Osteoblast (primary cell): ENCODE measurements at places on chromosomes 16 and 17. TPM values are rescaled to one million over a fixed set of nuclear protein-coding genes. Genes with fewer than 3 reads are reported as not detected.

The BCAS3 gene
- 31.5 and 32.7 TPM in 2 replicates for total RNA-seq

The ZNF668 gene
- total RNA-seq: 14.4 and 14.5 TPM in 2 replicates

The SLC16A11 gene
- total RNA-seq: 0.29 and 0.36 TPM in 2 replicates

The LITAFD gene
- total RNA-seq: not detected in 2 replicates

The TK2 gene
- 73.5 and 81.3 TPM in 2 replicates for total RNA-seq

The CWC25 gene
- 10.3 and 10.9 TPM in 2 replicates for total RNA-seq

The ATP2A3 gene
- 1.4 and 1.8 TPM in 2 replicates for total RNA-seq
